Hematopoietic multipotent progenitor cell (in vitro differentiated cells): ENCODE measurements at places on chromosomes 5 and 9.
A peak's percentile ranks its signal among the peaks of the same experiment; 100 is the strongest.

DNA sequence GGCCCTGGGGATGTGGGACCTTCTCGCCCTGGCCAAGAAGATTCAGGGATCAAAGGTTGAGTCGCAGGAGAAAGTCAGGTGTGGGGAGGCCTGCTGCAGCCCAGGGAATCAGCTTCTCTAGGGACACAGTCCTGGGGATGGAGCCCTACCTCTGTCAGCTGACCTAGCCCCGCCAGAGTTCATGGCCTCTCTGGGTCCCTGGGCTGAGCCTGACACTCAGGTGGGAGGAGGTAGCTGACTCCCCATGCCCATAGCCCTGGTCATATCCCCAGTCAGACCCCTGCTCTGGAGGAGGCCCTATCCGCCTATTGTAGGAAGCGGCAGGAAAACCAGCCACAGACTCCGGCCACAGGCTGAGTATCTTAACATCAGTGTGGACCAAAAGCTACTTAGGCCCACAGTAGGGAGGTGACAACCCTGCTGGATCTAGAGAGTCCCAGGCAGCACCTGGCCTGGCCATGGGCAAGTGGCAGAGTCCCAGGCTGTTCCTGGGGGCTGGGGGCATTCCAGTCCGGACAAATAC lies 15.0 kb upstream of the MRNIP start:
- DNase-seq, result no peak

DNA sequence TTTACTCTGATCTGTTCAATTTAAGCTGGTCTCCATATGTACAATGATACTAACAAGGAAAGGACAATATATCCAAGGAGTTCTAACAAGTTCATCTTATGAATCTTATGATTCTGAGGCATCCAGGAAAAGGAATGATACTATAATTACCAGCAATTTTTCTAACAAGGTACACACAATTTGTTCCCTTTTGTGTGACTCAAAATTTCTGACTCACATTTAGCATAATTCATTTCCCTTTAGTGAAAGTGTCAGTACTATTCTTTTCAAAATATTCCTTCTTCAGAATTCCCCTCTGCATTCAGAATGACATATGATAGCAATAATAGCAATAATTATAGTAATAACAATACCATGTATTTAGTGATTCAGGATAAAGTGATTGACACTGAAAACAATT lies 594.8 kb downstream of the DMRTA1 start:
- no peak for DNase-seq

GRCh38 chr9:2158111-2158610 lies 143.0 kb downstream of the SMARCA2 start:
- DNase-seq, result peak; percentile 93

DNA sequence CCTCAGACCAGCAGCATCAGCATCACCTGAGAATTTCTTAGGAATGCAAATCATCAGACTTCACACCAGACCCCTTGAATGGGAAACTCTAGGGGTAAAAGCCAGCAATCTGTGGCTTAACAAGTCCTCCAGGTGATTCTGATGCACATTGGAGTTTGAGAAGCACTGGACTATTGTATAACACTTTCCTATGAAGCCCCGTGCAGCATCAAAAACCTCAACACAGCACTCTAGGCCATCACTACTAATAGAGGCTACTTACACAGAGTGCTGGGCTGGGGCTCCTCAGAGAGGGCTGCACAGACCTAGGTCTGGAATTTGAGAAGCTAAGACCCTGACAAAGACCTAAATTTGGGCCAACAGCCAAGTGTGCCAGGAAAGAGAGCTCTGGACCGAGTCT lies 95.7 kb upstream of the ARAP3 start:
- DNase-seq, result no peak

- DNase-seq, result no peak
Measured at GRCh38 chr5:114636271-114636670, 274.4 kb downstream of the KCNN2 start.

DNA sequence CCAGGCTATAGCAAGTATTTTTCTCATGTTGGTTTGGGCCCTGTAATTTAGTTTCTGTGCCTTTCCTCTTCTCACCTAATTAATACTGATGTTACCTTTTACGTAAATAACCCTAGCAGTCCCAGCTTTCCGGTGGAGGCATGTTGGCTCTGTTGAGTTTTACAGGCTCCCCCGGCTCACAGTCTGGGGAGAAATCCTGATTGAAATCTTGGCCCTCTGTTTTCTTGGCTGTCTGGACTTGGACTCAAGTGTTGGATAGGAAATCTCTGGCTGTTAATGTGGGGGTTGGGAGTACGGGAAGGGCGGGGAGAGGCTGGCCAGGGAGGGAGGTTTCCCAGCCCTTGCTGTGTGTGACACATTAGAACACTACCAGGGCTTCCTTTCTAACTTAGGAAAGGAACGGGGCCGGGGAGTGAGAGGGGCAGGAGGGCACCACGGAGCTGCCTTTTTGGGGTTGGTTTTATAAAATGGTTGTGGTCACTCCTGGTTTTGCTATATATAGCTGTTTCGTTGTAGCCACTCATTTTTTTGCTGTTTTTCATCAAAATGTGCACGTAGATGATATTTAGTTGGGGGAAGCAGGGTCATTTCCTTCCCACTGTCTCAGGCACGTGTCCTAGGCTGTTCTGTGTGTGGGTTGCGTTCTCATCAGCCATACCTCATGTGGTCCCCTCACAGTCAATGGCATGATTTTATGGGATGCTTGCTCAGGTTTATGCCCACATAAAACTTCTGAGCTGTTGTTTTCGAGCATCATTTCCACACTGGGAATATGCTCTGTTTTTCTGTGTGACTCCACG lies 11.0 kb downstream of the TRIO start:
- peak; percentile 67 for DNase-seq

DNA sequence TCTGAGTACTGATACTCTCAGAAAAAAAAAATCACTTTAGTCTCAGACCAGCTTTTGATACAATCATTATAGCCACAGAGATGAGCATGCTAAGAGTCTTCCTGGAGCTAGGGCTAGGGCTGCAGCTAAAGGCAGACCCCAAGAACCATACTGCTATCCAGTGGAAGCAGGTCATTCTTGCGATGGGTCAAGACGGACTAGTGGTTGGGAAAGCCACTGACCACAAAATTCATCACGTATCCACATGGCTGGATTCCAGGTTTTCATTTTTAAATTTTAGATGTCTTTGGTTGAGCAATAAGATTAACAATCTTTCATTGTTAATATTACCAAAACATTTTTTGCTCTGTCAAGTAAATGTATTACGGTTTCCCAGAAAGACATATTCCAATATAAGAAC lies 598.1 kb downstream of the DNAH5 start:
- DNase-seq, result no peak

DNA sequence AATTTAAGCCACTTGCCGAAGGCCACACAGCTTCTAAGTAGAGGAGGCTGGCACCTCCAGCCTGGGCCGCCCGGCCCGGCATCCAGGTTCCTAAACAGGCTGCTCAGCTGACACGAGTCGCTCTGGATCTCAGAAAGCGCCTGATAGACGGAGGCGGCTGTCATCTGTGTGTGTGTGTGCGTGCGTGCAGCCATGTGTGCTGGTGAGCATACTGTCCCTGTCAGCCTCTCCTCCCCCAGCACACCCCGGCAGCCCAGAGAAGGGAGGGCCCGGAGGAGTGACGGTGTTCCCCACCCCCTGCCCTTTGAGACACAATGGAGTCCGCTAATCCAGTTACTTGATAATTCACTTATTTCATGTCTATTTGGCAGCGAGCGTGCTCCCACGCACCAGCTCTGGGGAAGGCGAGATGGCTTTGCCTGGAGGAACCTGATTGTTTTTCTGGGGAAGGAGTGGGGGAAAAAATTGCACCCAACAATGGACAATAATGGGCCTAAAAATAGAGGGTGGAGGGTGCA lies 20.0 kb downstream of the NTNG2 start:
- DNase-seq, result no peak

GRCh38 chr5:141734501-141735229 lies 52.6 kb upstream of the ARAP3 start:
- peak; percentile 70 for DNase-seq

DNA sequence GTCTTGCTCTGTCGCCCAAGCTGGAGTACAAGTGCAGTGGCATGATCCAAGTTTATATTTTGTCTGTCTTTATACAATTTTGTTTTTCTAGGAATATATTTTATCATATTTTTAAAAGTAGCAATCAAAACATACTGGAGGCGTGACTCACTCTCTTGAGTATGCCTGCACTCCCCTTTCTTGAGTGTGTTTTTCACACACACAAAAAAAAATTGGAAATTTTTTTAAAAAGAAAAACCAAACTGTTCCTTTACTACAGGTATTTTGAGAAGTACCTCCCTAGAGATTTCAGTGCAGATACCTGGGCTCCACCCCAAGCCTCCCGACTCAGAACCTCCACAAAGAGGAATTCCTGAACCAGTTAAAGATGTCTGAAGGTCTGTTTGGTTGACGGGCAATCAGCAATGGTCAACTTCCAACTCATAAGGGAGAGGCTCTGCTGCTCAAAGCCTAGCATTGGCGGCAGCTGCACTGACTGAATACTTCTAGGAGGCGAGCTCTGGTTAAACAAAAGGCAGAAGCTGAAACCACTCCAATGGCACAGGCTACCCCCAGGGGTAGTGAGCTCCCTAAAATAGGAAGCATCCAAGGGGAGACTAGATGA lies 27.4 kb downstream of the PDE6A start:
- no peak for DNase-seq

DNA sequence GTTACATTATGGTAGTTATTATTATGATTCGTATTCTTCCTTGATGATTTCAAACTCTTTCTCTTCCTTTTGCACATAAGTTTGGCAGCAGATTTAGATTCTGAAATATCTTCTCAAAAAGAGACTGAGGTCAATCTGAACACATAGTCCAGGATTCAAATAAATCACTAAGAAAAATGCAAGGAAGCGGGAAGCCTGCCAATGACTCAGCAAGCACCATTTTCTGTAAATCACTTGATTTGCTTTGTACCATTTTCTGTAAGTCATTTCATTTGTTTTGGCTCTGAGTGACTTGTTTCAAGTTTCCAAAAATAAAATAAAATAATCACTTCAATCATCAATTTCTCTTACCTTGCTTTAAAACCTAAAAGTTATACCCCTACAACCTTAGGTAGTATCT lies 24.6 kb upstream of the GLIS3 start:
- DNase-seq, result no peak

DNA sequence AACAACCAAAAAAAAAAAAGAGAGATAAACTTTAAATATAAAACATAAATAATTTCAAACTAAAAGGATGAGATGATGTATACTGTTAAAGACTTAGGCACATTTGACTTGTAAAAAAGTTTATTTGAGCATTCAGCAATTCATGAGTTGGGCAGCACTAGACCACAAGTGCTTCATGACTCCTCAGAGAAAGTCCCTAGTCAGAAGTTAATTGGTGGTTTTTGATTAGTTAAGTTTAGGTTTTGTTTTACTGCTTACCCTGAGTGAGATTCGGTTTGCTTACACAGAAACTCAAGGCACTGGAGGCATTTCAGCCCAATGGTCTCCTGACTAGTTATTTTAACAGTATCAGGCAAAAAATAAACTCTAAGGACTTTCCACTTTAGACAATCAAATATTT lies 129.2 kb downstream of the MARCHF11 start:
- no peak for DNase-seq

DNA sequence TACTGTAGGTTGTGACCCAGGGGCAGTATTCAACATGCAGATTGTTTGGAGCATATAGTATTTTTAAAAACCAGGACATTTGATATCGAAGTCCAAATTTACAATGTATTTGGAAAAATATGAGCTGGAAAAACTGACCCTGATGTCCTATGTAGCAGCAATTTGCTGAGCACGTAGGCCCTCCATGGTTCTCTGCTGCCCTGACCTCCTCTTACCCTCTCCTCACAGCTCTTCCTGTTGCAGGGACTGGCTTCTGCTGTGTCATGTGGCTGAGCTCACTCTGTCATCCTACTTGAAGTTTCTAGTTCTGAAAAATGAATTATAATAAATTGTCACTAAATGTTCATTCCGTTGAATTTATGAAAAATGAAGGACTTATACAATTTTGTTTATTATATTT lies 4.1 kb upstream of the ASPN start:
- peak; percentile 17 for DNase-seq

DNA sequence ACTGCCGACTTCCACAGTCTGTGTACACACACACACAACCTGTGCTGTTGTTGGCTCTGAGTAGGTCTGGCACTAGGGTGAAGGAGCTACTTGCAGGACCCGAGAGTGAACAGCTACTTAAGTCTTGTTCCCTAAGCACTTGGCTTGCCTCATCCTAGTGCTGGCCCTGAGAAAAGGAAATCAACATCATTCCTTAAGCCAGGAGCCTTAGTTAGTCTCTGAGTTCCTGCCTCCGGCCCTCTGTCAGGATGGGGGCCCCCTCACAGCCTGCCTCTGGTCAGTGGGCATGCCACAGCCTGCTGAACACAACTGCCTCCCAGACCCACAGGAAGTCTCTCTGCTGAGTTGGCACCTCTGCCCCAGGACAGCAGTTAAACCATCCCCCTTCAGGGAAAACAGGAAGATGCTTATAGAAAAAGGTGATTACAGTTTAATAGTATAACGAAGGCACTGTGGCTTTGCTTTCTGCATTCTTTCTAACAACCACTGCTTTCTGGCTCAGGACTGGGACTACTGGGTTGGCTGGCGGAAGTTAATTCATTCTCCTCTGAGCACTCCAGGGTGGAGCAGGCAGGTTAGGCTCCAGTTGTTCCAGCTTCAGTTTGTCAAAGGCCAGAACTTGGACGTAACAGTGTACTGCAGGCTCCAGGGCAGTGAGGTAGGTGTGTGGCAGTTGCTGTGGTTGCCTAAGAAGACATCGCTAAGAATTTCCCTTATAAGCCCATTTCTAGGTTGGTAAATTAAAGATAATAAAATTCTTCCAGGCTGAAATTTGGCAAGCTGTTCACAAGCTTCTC lies 2.8 kb downstream of the MAMDC2 start:
- no peak for DNase-seq

- peak; percentile 48 for DNase-seq
Measured at GRCh38 chr5:143717400-143717799, 94.6 kb upstream of the HMHB1 start.

- DNase-seq, result no peak
Measured at GRCh38 chr5:82605441-82605973, 327.4 kb upstream of the RPS23 start.

GRCh38 chr5:99191206-99191745 lies 262.5 kb upstream of the CHD1 start:
- DNase-seq, result no peak

GRCh38 chr5:123371575-123372179 lies 51.5 kb downstream of the CEP120 start:
- DNase-seq, result no peak

DNA sequence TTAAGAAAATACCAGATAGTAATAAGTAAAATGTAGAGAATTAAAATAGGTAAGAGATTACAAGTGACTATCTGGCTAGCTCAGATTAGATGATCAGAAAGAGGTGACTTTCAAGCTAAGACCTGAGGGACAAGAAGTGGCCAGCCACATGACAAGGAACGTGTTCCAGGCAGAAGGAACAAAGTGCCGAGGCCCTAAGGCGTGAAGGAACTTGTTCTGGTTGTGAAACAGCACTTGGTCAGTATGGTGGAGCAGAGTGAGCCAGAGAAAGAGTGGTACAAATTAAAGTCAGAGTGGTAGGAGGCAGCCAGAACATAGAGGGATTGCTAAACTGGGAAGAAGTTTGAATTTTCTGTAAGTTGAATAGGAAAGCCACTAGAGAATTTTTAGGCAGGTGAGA lies 73.6 kb downstream of the ADRB2 start:
- no peak for DNase-seq
